HCT116 (cell line): ENCODE measurements at places on chromosomes 12 and 14.

DNA sequence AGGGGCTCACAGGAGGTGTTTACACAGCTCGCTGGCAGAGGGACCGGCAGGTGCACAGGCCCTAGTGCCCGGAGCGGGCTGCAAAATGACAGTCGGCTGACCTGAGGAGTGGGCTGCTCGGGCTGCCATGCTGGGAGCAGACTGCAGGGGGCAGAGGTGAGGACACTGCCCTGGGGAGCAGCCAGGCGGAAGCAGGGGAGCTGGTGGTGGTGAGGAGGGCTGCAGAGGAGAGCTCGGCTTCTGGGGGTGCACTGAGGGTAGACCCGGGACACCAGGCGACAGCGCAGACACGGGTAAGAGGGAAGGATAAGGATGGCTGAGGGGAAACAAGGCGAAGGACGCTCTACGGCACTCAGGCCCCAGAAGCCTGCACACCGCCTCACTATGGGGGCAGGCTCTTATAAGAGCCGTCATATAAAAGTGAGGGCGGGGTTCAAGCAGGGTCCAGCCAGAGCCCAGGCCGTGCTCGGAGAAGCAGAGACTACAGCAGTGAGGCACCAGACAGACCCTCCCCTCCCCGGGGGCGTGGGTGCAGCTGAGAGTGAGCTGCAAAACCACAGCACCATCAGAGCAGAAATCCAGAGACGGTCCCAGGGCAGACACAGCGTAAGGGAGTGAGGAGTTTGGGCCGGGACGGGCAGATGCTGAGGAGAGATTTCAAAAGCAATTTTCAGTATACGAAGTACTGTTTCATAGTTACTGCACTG is 62.5 kb downstream of the CCDC88C start:
- DNase-seq: no peak

DNA sequence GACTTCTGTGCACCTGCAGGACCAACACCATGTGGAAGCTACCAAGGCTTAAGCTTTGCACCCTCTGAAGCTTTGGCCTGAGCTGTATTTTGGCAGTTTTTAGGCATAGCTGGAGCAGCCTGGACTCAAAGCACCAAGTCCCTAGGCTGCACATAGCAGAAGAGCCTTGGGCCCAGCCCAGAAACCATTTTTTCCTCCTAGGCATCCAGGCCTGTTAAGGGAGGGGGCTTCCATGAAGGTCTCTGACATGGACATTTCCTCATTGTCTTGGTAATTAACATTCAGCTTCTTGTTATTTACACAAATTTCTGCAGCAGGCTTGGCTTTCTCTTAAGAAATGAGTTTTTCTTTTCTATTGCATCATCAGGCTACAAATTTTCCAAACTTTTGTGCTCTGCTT is 475.8 kb upstream of the FLRT2 start:
- DNase-seq: no peak

GRCh38 chr14:64937821-64938193 is 4.7 kb downstream of the GPX2 start:
- DNase-seq: no peak

DNA sequence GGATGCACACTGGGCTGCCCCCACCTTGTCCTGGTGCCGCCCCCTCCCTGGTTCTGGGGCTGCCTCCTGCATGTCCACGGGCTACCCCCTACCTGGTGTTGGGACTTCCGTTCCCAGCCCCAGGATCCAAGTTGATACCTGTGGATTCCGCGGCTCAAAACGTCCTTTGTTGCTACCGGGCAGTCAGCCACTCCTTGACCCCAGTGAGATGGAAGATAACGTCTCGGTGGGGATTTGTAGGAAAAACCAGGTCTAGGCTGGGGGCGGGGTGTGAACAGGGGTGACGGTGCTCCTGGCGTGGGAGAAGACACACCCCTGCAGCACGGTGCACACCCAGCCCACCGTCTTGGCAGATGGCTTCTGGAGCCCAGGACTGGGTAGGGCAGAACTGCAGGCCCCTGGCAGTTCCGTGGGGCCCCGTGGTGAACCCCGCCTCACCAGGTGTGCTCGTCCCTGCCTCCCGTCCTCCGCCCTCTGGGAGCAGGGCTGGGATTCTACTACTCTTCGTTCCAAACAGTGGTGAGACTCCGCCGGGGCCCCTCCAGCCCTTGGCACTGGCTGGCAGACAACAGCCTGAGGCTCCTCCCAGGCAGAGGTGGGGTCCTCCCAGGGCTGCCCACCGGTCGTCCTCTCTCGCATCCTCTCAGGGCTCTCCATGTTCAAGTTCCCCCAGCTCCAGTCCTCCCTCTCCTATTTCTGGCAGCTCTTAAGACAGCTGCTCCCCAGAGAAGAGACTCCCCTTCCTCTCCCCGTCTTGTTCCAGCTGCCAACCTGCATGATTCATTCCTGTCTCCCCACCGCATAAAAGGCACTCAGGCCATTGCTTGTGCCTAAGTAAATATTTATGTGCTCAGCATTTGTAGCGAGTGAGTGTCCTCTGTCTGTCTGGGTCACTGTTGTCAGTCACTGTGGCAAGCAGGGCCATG is 75.5 kb downstream of the FBXL14 start:
- peak; percentile 32 for DNase-seq

- DNase-seq: no peak
Observed at GRCh38 chr14:63543826-63544406, 739 bp upstream of the PPP2R5E start.

GRCh38 chr12:44571006-44571550 is 305.0 kb downstream of the NELL2 start:
- DNase-seq: no peak

GRCh38 chr12:47038270-47038748 is 41.1 kb upstream of the PCED1B start:
- DNase-seq: no peak

- DNase-seq: no peak
Observed at GRCh38 chr14:79074510-79074909, 904.3 kb downstream of the NRXN3 start.

GRCh38 chr14:49105512-49105911 is 480.7 kb downstream of the RPS29 start:
- no peak for DNase-seq

DNA sequence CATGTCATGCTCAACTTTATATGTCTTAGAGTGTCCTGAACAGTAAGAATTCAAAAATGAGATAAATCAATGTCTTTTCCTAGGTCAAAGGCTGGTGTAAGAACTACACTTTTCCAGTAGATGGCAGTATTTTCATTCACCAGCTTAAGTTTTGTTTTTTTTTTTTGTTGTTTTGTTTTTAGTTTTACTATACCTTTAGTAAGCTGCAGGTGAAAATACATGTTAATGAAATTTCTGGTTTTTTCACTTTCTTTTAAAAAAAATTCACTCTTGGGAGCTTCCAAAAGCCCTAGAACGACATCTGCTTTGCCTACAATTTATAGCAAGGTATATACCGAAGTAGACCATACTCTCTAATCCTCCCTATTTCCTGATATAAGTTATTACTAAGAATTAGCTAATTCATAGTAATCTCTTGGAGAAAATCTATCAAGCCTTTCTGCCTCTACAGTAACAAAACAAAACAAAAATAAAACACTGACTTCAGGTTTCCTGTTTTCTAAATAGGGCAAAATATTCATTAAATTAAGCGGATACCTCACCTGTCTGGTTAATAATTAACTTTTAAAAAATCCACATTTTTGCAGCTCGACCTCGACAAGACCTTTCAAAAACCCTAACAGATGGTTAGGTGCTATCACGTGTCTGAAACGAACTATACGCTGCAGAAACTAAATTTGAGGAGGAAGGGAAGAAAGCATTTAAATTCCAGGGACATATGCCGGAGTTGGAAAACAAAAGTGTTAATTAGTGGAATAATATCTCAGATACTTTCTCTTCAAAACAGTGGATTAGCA is 2.7 kb upstream of the SAMD4A start:
- no peak for DNase-seq

DNA sequence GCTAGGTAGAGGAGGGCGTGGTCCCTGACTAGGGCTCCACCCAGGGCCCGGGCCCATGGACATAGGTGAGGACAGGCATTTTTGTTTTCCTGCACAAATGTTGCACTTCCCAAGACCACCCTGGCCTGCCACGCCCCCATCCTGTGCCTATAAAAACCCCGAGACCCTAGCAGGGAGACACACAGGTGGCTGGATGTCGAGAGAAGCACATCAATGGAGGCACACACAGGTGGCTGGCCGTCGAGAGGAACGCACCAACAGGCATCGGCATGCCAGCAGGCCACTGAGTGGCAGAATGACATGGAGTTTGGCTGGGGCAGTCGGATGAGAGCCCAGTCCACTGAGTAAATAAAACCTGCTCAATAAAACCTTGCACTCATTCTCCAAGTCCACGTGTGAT is 157.9 kb upstream of the ABCD2 start:
- DNase-seq: no peak

GRCh38 chr12:72338437-72338836 is 66.3 kb downstream of the TRHDE start:
- no peak for DNase-seq

GRCh38 chr14:74292061-74292460 is 10.7 kb downstream of the ABCD4 start:
- DNase-seq: no peak

DNA sequence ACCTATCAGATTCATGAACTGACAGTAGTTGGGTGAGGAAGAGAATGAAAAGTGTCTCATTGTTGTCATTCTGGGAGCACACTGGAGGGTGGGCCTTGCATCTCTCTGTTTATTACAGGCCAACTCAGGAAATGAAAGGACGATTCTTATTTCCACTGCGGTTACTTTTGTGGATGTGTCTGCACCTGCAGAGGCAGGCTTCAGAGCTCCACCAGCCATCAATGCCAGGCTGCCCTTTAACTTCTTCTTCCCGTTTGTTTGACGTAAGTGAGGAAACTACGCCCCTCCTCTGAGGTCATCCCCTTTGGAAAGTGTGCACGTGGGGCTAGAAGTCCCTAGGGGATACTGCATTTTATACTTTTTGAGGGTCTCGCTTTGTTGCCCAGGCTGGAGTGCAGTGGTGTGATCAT is 33.7 kb downstream of the TCTN1 start:
- DNase-seq: no peak
